GM23338 (cell line): ENCODE measurements at places on chromosomes 12 and 14. TPM values are rescaled to one million over a fixed set of nuclear protein-coding genes. Genes with fewer than 3 reads are reported as not detected.
A peak's percentile ranks its signal among the peaks of the same experiment; 100 is the strongest.

P2RX2 gene
- total RNA-seq: 1.7 and 3.0 TPM in 2 replicates

DNA sequence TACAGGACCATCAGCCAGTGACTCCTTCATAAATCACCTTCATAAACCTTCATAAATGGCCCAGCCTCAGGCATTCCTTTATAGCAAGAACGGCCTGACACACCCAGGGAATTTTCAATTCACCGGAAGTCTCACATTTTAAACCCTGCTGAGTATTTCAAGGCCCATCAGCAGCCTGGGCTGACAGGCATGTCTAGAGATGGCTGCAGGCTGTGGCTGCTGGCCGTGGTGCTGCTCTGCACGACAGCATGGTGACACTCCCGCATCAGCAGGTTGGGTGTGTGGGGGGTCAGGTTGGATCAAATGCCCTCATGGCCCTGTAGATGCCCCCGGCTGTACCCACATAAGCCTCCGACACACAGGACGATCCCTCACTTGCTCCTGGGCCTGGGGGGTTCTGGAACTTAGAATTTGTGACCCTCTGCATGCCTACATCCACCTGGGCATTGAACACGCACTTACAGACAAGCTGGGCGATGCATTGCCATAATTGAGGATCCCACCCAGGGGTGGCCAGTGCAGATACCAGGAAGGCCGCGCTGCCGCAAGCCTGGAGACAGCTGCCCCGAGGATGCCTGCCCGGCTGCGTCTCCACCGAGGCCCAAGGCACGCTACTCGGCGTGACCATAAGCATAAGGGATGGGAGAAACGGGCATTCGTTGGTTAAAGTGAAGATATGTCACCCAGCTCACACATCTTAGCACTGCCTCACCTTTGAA is 124.3 kb downstream of the PIWIL1 start:
- DNase-seq: no peak

GRCh38 chr14:74401504-74402241 is 24.3 kb downstream of the SYNDIG1L start:
- peak; percentile 82 for DNase-seq

DNA sequence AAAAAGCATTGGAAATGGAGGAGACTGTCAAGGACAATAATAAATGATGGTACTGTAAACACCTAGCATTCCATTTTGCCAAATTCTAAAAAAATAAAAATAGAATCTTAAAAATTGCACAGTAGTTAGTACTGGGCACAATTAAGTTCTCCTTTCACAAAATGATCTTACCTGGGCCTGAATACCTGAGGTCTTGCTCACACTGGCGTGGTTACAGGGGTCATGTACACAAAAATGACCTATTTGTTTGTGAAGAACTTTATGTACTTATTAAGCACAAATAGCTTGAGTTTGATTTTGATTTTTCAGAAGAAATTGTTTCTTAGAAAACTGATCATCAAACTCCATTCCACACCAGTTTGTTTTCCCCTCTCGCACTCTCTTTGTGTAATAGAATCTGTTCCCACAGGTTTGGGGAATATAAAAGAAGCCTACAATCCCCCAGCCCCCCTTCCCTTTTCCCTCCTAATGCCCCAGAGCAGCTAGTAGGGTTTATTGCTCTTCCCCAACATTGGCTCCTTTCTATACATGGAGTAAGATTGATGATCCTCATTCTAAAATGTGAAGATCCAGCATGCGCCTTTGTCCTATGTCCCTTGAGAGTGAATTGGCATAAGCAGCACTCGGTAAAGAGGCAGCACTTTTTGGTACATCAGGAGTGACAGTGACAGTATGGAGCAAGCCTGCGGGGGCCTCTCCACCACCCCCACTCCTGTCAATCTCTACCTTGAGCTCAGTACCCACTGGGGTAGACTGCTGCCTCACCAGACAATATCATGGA is 204.3 kb downstream of the ASCL1 start:
- DNase-seq: no peak

GRCh38 chr14:94144765-94145164 is 15.4 kb upstream of the IFI27L2 start:
- peak; percentile 47 for DNase-seq

DNA sequence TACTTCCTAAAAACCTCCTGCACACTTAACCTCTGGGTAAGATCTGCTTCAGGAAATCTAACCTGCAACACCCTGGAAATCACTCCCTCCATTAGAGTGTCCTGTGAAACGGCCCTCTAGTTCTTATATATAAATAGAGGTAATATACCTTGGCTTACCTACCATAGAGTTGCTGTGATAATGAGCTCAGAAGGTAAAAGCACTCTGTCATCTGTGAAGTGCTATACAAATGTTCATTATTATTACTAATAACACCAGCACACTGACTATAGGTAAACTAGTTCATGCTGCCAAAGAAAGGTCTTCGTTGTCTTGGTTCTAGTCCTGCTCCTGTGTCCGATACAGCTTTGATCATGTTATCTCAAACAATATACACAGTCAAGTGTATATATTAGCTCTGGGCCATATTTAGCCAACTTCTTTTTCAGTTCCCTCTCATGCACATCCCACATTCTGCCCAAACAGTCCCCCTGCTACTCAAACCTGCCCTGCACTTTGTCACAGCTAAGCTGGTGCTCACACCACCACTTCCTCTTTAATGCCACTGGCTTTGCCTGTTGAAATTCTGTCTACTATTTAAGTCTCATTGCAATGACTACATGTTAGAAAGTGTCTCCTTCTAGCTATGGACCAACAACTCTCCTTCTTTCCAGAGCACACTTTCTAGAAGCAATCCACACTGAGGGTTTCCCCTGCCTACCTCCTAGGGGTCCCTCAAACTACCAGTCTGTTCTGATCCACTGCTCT is 5.1 kb downstream of the E2F7 start:
- DNase-seq: no peak

DNA sequence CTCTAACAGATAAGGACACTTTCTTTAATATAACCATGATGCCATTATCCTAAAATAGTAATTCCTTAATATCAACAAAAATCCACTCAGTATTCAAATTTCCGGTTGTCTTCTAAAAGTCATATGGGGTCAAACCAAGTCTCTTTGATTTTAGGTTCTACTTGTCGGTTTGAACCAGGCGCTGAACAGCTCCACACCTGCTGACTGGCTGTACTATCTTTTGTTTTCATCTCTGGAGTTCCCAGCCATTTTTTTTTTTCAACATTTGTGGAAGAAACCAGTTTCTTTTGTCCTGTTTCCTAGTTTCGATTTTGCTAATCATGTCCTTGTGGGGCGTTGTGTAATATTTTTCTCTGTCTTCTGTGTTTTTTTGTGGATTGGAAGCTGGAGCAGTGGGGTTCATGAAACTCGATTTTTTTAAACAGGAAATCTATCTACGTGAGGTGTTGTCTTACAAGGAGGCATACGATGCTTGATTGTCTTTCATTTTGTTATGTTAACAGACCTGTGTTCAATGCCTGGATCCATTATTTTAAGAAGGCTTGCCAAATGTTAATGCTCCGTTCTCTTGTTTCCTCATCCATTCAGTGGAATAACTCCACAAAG is 50.2 kb downstream of the FZD10 start:
- DNase-seq: peak; percentile 7

- DNase-seq: no peak
Observed at GRCh38 chr14:105876158-105876557, 349.8 kb downstream of the TMEM121 start.

GALNT9 gene
- 2.5 TPM in 2 replicates for total RNA-seq
